RCC 7860 (cell line): ENCODE measurements at places on chromosomes 7 and 10.

- DNase-seq: no peak
These were observed 81.3 kb downstream of the C10orf105 start for GRCh38 chr10:71638064-71638821.

- no peak for DNase-seq
These were observed 13.3 kb upstream of the RPA3 start for GRCh38 chr7:7731732-7732131.

DNA sequence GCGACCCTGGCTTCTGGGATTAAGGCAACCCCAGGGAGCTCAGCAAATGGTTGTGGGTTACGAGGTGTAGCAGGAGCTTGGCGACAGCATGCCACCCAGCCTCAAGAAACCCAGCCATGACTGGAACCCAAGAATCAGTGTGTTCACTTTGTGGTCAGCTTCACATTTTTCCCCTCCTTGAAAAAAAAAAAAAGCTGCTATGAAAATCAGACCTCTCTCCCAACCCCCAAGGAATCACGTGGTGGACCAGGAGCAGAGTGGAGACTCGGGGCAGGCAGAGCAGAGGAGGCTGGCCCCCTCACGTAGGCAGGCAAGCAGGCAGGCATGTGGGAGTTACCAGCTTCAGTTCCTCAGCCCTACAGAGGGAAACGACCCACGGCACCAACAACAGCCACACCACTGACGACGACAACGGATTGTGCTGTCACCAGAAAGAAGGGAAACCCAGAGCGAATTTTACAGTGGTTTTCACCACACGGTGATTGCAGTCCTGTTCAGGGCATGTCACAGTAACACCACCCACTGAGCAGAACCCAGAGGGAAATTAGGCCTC lies 203.4 kb downstream of the SLC25A13 start:
- no peak for DNase-seq

GRCh38 chr7:111092406-111093236 lies 1.7 kb downstream of the LRRN3 start:
- no peak for DNase-seq

- DNase-seq: peak; percentile 96
These were observed at the start of gene HOGA1 for GRCh38 chr10:97584060-97584797. Gene HOGA1, plus strand, starts transcription at chr10:97584389. Its CDS starts 315 bp downstream, at chr10:97584704.

DNA sequence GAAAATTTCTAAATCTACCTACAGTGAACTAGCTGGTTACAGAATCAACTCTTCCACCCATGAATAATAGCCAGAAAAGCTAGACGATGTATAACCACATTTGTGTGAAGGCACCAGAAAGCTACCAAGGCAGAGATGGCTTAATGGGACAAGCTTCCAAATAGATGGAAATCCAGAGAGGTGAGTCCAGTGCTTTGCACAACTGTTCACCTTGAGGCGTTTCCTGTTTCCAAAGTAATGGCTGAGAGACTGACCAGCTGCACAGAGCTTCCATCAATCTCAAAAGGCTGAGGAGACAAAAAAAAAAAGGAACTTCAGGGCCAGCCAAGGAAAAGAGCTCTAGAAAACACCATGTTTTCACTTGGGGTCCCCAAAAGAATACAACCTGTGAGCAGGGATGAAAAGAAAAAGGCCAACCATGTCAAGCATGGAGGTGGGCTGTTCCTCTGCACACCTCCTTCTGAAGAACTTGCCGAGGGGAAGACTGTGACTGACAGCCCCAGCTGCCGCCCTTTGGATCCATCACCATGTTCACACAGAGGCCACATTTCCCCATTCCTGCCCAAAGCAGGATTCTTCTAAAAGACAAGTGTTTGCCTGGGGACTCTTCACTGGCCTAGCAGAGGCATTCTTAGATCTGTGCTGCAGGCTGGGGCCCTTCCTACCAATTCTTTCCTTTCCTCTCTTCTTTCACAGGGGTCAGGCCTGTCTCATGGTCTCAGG lies 72.9 kb downstream of the ARHGAP21 start:
- DNase-seq: no peak

GRCh38 chr7:135414850-135415439 lies 95.0 kb downstream of the CNOT4 start:
- DNase-seq: peak; percentile 26

DNA sequence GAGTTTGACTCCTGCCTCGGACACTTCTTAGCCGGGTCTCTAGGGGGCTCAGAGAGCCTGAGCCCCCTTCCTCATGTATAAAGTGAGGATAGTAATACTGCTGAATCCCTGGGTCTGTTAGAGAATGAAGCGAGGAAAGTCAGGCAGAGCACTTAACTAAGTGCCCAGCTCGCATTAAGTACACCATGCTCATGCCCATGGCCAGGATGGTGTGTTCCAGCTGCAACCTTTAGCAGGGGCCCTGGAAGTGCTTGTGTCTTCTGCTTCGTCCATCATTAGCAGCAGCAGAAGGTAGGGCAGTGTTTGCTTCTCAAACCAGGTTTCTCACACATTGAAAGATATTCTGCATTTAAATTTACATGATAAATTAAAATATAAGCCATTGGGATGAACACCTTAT lies 27.3 kb upstream of the WDFY4 start:
- DNase-seq: no peak

DNA sequence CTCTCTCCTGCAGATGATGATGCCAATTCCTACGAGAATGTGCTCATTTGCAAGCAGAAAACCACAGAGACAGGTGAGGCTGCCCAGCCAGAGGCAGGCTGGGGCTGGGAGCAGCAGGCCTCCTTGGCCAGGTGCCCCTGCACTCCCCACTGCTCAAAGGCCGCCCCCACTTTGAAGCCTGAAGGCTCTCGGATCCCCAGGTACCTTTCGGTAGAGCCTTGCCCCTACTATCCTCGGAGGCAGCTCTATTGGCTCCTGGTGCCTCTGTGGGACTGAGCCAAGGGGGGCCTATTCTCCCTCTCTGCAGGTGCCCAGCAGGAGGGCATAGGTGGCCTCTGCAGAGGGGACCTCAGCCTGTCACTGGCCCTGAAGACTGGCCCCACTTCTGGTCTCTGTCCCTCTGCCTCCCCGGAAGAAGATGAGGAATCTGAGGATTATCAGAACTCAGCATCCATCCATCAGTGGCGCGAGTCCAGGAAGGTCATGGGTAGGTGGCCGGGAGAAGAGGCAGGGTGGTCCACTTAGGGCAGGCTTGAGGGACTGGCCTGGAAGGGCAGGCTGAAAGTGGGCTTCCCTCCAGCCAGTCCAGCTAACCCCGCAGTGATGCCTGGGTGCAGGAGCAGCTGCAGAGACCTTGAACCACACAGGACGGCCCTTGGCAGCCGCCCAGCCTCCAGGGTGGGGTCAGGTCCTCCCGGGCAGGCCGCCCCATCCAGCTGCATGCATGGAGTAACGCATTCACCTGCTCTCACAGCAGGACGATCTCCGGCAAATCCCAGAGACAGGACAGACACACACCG lies 14.1 kb downstream of the LAT2 start:
- no peak for DNase-seq

DNA sequence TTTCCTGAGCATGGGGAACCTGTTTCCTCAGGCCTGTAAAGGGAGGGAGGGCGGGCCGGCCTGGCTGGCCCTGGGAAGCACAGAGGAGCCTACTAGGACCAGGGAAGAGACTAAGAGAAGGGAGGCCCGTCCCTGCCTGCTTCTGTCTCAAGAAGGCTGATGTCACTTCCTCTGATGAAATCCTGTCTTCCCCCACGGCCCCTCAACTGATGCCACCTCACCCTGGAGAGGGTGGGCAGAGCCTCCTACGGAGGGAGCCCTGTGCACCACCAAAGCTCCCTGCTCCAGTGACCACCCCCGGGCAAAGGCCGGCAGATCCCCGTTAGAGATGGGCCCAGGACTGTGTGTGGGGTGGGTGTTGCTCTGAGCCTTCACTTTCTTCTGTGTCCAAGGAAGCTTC lies 1.0 kb upstream of the PILRA start:
- no peak for DNase-seq

DNA sequence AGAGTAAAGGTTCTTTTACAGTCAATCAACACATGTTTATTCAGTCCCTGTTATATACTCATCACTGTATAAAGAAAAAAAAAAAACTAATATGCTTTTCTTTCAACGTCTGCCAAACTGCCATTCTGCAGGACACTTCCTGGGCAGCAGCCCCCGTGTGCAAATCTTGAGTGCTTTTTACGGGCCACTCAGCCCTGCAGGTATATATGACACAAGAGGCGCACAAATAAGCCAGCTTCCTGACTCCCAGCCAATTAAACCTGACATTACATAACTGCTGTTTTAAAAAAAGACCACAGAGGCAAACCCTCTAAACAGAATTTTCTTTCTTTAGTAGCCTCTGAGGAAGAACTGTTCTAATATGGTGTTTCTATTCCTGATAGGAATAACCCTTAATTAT lies 263.0 kb upstream of the NEBL start:
- no peak for DNase-seq

DNA sequence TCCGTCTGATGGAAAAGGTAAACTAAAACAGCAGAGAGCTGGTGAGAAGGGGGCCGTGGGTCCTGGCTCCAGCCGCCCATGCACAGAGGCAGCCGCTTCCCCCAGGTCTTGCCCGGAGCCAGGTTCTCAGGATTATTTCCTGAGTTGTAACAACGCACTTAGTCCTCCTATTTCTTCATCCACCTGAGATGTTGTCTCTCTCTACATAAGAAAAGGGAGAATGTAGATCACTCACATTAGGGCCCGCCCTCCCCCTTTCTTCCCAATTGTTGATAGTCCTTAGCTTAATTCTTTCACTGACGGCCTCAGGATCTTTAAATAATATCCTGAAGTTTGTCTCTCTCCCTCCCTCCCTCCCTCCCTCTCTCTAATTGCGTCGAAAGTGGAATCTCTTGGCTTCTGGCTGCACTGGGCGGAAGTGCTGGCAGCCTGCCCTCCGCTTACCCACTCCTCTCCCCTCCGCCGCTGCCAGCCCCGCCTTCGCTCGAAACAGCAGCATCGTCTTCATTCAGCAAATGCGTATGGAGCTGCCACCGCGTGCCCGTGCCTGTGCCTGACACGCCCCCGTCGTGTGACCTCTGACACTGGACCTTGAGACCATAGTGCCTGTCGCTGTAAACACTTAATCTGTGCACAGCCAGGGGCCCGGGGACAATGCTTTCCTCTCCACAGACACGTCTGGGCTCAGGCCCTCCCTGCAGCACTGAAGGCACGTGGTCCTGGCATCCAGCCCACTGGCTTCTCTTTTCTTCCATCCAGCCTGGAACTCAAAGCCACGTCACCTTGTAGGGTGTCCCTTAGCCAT lies 174.5 kb upstream of the PPP2R2D start:
- no peak for DNase-seq

GRCh38 chr10:1579671-1580070 lies 157.7 kb downstream of the ADARB2 start:
- DNase-seq: no peak

DNA sequence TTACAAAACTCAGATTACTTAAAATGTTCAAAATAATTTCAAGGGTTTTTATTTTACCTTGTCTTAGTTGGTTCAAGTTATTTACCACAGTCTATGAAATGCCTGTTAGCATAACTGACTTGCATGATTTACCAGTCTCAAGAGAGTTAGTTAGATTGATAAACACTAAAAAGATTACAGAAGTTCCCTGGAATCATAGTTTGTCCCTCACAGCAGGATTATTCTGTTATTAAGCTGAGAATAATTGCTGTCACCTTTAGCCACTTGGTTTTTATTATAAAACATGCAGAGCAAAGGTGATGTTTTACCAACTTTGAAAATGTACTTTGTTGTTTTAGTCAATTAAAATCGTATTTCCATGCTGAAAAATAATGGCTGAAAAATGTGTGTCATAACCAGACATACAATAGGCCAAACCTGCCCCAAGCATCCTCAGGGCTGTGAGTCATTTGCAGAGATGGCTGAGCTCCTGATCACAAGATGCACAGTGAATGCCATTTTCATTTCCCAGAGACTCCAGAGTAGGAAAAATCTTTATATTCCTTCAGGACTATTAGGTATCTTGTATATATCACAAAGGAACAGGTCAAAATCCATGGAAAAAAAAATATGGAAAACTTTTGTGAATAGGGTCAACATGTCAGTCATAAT lies 87.8 kb upstream of the DKK1 start:
- DNase-seq: no peak

GRCh38 chr10:61359452-61359851 lies 93.7 kb downstream of the TMEM26 start:
- DNase-seq: no peak

DNA sequence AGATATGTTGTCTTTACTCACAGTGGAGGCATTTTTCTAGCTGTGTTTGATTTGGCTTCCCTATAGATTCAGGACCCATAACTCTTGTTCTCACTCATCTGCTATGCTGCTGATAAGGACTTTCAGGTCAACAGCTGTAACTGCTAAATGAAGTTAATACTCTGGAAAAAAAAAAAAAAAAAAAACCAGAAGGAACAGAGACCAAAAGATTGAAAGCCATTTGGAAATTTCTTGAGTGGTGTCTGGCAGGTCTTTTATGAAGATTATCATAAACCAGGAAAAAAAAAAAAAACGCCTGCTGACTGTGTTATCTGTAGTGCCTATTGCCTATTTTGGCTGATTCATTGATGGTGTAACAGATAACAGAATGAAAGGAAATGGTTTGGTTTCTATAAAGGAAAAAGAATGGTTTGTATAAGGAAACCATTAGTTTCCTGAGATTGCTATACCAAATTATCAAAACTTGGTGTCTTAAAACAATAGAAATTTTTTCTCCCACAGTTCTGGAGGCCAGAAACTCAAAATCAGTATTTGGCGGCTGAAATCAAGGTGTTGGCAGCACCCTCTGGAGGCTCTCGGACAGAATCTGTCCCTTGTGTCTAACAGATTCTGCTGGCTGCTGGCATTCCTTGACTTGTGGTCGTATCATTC lies 60.5 kb upstream of the BET1 start:
- no peak for DNase-seq

- peak; percentile 50 for DNase-seq
These were observed 48.7 kb upstream of the DYNC1I1 start for GRCh38 chr7:95723583-95724180.

GRCh38 chr7:86926732-86927131 lies 132.7 kb downstream of the ELAPOR2 start:
- DNase-seq: no peak

DNA sequence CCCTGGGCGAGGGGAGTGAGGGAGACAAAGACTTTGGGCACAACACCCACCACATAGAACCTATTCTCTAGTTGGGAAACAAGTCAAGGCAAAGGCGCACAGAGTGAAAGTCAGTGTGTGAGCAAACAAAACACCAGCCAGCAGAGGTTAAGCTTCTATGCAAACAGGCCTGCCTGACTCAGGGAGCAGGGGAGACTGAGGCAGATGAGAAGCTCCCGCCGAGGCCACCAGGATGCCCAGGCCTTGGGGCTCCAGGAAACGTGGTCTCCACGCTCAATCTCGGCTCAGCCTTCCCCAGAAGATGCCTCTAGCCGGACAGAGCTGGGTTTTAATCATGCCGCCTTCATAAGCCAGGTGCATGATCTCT lies 74.1 kb upstream of the KCNMA1 start:
- no peak for DNase-seq

GRCh38 chr7:94590526-94591162 lies 65.3 kb downstream of the SGCE start:
- no peak for DNase-seq

GRCh38 chr7:17488829-17489228 lies 190.4 kb downstream of the AHR start:
- no peak for DNase-seq
